ENCODE measurements at places on chromosomes 5 and 9.

GRCh38 chr5:141320225-141321169, at the start of gene TAF7:
TAF7 (minus strand) TSS chr5:141320784; CDS start chr5:141320044, 740 bp downstream.
- H3K36me3 ChIP-seq, result no peaks in the 10 kb centered on the region
- H3K27me3 ChIP-seq, result no peaks in the 10 kb centered on the region
- H3K4me3 ChIP-seq, result peak within 1 kb of the TSS; percentile 81
- peak; percentile 72 for DNase-seq

GRCh38 chr5:32147236-32147635, 26.9 kb downstream of the GOLPH3 start:
- no peaks in the 10 kb centered on the region for H3K36me3 ChIP-seq
- no peak for DNase-seq
- H3K27me3 ChIP-seq, result no peaks in the 10 kb centered on the region
- no peak overlapping the region for H3K4me3 ChIP-seq
- no peaks in the 10 kb centered on the region for H3K4me1 ChIP-seq
- no peak overlapping the region for H3K27ac ChIP-seq

- DNase-seq, result no peak
- peaks cover 3% of the 10 kb centered on the region for H3K4me1 ChIP-seq
- H3K27ac ChIP-seq, result no peak overlapping the region
- H3K27me3 ChIP-seq, result no peaks in the 10 kb centered on the region
- H3K4me3 ChIP-seq, result no peak overlapping the region
- no peaks in the 10 kb centered on the region for H3K36me3 ChIP-seq
Measured at GRCh38 chr5:61052882-61053281, 107.9 kb downstream of the NDUFAF2 start.

- H3K27me3 ChIP-seq, result no peaks in the 10 kb centered on the region
- no peaks in the 10 kb centered on the region for H3K36me3 ChIP-seq
- no peak for DNase-seq
- no peak overlapping the region for H3K4me3 ChIP-seq
- peak overlapping the region; percentile 34 for H3K27ac ChIP-seq
Measured at GRCh38 chr5:82820188-82820587, 257.0 kb downstream of the TMEM167A start.

DNA sequence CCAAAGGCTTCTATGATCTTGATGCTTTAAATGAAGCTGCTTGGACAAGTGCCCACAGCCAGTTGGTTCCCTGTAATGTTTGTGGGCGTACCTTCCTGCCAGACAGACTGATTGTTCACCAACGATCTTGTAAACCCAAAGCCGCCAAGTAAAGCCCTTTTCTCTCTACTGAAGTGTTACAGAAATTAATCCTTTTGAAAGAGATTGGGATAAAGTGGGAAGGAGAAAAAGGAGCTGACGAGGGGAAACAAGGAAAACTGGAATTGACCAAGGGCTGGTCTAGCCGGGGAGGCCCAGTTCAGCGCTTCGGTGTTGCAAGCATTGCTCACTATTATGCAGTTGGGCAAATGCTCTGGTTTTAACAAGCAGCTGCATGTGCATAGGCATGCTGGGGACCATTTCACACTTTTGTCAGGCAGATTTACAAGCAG, 53.2 kb downstream of the ZNF474 start:
- no peak overlapping the region for H3K27ac ChIP-seq
- H3K4me3 ChIP-seq, result no peak overlapping the region
- H3K4me1 ChIP-seq, result no peaks in the 10 kb centered on the region
- no peaks in the 10 kb centered on the region for H3K27me3 ChIP-seq
- H3K36me3 ChIP-seq, result no peaks in the 10 kb centered on the region

- no peak overlapping the region for H3K4me3 ChIP-seq
- H3K27ac ChIP-seq, result no peak overlapping the region
- H3K27me3 ChIP-seq, result no peaks in the 10 kb centered on the region
- no peaks in the 10 kb centered on the region for H3K4me1 ChIP-seq
- no peaks in the 10 kb centered on the region for H3K36me3 ChIP-seq
Measured at GRCh38 chr9:86601697-86602096, 247.5 kb upstream of the TUT7 start.

- no peaks in the 10 kb centered on the region for H3K36me3 ChIP-seq
- no peak overlapping the region for H3K27ac ChIP-seq
- no peaks in the 10 kb centered on the region for H3K27me3 ChIP-seq
- H3K4me1 ChIP-seq, result no peaks in the 10 kb centered on the region
- H3K4me3 ChIP-seq, result no peak overlapping the region
Measured at GRCh38 chr9:17075758-17076485, 58.9 kb upstream of the CNTLN start.

All from GM12878 (cell line).